CD4-positive, alpha-beta T cell treated with Interleukin-21 for 1 hour (primary cell): ENCODE measurements at places on chromosomes 1 and 21.

GRCh38 chr1:201791051-201791778, 37.7 kb upstream of the IPO9 start:
- no peak for DNase-seq

DNA sequence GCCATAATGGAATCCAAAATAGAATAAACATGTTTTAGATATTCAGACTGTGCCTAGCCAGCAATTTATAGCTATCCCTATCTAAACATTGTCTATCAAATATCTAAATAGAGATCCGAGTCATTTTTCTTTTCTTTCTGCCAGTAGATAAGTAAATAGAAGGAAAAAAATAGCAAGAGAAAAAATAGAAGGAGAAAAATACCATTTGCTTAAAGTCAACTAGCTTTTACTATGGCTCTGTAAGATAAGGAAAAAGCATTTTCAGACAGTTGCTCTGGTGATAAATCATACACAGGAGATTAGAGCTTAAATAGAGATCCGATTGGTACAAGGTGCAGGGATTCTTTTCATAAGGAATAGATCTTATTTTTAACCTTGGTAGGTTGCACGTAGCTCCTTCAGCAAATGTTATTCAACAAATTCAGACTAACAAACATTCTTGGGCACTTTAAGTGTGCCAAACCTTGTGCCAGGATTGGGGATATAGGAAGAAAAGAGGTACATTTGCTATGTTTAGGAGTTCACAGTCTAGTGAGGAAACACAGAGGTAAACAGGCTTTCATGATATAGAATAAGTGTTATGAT, 70.1 kb upstream of the CCDC190 start:
- no peak for DNase-seq

- DNase-seq: no peak
Observed at GRCh38 chr1:240734001-240734400, 122.0 kb upstream of the GREM2 start.

DNA sequence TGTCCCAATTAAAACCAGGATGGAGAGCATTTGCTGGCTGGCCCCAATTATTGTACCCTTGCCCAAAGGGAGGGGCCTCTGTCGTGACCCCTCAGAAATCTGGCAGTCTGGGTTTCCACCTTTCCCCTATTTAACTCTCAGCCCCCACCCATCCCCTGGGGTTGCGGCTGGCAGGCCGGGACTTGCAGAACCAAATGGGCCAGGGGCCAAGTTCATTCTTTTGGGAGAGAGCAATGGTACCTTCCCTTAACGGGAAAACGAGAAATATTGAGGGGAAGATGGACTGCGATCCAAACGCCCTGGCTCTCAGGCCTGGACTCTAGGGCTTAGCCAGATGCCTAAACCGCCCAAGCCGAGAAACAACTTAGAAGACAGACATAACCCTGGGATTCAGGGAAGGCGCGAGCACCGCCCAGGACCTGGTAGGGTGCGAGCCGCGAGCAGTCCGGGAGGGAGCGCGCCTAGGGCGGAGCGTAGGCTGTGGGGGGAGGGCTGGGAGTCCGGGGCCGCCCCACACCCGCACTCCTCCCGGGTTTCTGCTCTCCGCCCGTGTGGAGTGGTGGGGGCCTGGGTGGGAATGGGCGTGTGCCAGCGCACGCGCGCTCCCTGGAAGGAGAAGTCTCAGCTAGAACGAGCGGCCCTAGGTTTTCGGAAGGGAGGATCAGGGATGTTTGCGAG, at the start of gene SLC27A3:
SLC27A3 (plus strand) TSS at position 628 of the 678 bp plus-strand sequence. CDS start 91 bp downstream, outside the sequence.
- DNase-seq: no peak

GRCh38 chr1:28392027-28392652, 22.6 kb downstream of the PHACTR4 start:
- DNase-seq: no peak

- DNase-seq: no peak
Observed at GRCh38 chr1:81545734-81546133, 255.0 kb upstream of the ADGRL2 start.

- DNase-seq: no peak
Observed at GRCh38 chr1:224616756-224617409, 766 bp downstream of the CNIH3 start.

GRCh38 chr1:113003751-113004690, 48.0 kb upstream of the SLC16A1 start:
- DNase-seq: no peak

GRCh38 chr1:57532299-57532698, 108.4 kb upstream of the DAB1 start:
- DNase-seq: no peak

GRCh38 chr1:27592931-27593677, 10.8 kb downstream of the AHDC1 start:
- DNase-seq: no peak

- DNase-seq: no peak
Observed at GRCh38 chr1:184004935-184005334, 32.6 kb downstream of the COLGALT2 start.

DNA sequence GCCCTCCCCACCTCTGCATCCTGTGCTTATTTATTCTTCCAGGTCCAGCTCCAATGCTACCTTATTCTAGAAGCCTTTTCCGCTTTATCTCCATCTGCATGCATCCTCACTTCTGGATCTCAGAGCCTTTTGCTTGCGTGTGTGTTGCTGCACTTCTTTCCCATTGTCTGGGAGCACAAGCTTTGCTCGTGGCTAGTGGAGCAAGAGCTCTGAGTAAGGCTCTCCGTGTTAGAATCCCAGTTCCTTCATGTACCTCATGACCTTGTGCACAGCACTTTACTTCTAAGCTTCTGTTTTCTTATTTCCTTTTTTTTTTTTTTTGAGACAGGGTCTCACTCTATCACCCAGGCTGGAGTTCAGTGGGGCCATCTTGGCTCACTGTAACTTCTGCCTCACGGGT, 140.0 kb upstream of the POU3F1 start:
- DNase-seq: no peak

- DNase-seq: no peak
Observed at GRCh38 chr1:46525253-46525983, 26.0 kb downstream of the KNCN start.

DNA sequence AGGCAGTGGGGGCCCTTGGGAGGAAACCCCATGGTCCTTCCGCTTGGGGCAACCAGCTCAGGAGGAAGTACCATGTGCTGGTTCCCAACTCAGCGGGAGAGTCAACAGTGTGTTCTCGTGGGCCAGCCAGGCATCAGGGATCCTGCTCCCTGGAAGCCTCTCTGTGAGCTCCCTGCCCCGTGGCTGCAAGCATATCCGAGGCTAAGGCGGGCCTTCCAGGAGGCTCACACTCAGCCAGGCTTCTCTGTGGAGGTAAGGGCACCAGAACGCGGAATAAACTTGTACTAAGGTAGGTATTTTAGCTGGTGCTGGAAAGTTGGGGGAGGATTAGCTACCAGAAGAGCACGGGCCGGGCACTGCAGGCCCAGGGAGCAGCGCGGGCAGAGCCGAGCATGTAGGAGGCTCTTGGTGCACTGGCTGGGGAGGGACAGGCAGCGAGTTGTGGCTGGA, 74.7 kb upstream of the POU3F1 start:
- DNase-seq: no peak

DNA sequence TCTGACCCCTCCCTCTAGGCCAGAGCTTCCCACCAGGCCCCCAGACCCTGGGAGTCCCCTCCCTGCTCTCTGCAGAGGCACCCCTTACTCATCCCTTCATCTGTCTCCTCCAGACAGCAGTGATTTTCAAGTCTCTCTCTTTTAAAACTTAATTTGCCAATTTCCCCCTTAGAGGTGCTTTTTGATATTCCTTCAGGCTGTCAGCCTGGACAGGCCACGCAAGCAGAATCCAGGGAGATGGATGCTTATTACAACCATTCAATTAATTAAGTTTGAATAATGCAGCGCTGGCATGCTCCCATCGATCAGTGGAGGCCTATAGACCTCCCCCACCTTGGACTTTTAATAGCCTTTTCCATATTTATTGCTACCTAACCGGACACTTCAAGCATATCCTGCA, 6.2 kb downstream of the CAMK2N1 start:
- DNase-seq: no peak

GRCh38 chr1:49060766-49061165, 284.1 kb upstream of the BEND5 start:
- no peak for DNase-seq

DNA sequence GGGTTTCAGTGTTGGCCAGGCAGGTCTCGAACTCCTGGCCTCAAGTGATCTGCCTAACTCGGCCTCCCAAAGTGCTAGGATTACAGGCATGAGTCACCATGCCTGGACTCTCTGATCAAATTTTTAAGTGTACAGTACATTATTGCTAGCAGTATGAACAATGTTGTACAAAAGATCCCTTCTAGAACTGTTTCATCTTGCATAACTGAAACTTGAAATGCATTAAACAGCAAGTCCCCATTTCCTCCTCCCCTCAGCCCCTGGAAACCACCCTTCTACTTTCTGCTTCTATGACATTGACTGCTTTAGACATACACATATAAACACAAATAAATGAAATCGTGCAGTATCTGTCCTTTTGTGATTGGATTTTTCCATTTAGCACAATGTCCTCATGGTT, 463.4 kb downstream of the PTPRC start:
- DNase-seq: no peak

GRCh38 chr1:40783001-40783905, at the start of gene KCNQ4:
Gene KCNQ4 (plus strand): TSS chr1:40783787. CDS start chr1:40784094, 307 bp downstream.
- DNase-seq: no peak

- no peak for DNase-seq
Observed at GRCh38 chr1:71193153-71193552, 112.3 kb upstream of the ZRANB2 start.

- no peak for DNase-seq
Observed at GRCh38 chr1:162709132-162709860, 77.0 kb downstream of the DDR2 start.

DNA sequence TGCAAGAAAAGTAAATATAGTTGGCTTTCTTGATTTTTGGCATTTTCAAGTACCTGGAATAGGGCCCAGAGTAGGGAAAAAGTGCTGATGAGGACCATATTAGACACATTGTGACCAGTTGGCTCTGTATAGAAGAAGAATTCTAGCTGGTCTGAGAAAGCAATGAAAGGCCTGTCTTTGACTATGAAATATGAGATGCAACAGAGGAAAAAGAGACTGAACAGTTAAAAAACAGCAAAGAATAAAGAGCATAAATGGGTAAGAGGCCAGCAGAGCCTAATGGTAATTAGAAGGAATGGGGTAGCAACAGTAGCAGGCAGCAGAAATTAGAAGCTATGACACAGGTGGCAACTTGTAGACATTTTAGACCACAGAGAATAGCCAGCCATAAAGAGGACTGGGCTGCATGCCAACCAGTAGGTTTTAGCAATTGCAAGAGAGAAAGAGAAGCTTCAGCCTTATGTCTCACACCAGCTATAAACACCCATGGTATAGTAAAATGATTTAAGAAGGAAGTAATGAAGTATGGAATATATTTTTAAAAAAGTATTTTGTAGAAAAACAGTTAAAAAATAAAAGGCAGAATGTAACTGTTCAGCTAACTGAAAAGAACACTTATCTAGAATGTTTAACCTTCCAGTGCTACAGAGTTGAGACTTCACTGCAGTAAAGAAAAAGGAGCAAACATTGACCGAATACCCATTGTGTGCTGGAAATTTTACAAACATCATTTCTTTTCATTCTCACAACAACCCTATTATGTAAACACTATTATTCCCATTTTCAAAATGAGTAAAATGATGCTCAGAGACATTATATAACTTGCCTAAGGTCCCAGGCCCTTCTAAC, 114.1 kb downstream of the LHX4 start:
- DNase-seq: no peak

DNA sequence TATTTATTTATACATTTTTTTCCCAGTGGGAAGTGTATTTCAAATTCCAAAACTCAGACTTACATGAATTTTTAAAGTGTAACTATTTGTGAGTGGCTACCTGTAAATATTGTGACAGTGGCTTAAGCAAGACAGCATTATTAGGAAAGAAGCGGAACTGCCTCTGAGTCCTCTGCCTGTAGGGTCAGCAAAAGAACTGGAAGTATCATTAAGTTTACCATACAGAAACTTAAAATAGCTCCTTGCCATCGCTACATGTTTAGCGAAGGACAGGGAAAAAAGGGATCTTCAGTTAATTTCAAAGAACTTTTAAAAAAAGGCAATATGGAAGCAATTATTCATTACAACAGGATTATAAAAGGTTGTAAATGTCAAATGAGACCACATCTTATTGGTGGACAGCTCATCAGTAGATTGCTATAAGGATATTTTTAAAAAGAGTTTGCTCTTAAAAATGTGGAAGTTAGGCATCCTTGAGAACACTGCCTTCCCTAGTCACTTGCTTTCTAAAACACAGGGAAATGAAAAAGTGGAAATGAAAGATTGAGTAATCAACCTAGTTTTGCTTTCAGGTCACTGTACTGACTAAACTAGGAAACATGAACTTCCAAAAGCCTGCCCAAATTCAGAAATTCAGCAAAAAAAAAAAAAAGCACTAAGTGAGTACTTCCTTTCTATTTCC, 39.2 kb downstream of the NSL1 start:
- DNase-seq: no peak

DNA sequence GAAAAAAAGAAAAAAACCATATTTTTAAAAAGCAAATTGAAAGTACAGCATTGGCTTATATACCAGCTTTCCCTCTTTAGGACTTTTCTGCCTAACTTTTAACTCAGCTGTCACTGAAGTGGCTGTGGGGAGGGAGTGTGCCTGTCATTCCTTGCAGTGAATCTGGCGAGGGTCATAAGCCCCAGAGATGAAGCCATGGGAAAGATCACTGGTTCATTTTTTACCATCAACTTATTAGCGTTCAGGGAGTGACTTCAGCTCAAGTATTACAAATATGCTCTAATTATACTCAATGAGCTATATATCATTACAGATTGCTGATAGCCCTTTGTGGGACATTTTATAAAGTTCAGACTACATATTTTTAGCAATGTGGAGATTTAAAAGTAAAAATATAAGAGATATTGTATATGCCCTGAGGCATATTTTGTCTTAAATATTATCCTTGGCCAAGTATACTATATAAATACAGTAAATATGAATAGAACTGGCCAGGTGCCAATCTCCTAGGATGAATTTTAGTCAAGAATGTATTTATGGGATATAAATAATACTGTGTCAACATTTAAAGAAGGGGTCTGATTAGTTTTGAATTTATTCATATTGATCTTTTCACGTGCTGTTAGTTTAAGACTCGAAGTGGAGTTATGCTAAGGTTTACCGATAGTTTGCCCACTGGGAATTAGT, 4.4 kb downstream of the TGFB2 start:
- DNase-seq: no peak

DNA sequence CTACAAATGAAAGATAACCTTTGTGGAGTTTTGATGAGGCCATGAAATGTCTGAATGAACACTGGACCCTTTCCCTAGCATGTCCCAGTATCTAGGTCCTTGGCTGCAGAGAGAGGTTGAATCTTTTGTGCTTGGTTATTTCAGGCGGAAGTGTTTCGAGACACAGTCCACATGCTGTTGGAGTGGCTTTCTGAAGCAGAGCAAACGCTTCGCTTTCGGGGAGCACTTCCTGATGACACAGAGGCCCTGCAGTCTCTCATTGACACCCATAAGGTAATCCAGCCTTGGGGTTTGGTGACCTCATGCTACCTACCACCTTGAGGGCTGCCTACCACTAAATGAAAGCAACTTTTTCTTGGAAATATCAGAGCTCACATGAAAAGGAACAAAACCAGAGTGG, 38.9 kb upstream of the BMP8A start:
- no peak for DNase-seq

- no peak for DNase-seq
Observed at GRCh38 chr1:110185181-110185580, 24.9 kb upstream of the KCNC4 start.
